ENCODE measurements at places on chromosomes 7 and 10.
A peak's percentile ranks its signal among the peaks of the same experiment; 100 is the strongest.

DNA sequence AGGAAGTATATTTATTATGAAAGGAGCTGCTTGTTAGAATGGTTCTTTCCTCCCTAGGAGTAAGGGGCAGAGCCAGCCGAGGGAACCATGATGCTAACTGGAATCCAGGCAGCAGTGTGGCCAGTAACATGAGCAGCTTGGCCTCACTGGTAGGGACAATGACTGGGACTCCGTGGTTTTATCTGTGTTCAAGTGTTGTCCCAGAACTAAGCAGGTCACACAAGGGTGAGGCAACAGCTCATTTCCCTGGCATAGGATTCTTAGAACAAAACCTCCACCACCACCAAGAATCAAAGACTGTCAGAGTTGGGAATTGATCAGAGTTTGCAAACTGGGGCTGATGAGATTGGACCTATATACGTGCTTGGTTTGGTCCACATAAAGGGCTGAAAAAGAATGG is 138.9 kb upstream of the COBL start:
- DNase-seq, result no peak

GRCh38 chr10:92847202-92847864 is 987 bp upstream of the EXOC6 start:
- DNase-seq, result peak; percentile 38

DNA sequence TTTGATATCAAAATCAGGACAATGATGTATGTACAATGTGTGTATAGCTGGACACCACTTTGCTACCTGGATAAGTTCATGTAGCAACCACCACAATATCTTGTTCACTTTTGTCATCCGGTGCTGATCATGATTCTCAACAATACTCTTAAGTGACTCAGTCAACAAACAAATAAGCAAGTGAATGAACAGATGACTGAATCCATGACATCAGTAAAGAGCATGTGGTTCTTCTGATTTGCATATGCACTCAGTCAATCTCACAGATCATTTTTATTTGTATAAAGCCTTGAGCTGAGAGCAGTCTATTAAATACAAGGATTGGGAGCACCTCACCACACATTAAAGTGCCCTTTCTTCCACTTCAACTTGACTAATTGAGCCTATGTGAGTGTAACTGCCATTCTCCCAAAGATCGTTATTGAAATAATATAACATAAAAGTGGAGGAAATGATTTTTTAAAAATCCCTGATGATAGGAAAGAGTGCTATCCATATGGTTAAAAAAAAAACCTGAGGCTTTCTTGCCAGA is 69.5 kb downstream of the NPSR1 start:
- no peak for DNase-seq

DNA sequence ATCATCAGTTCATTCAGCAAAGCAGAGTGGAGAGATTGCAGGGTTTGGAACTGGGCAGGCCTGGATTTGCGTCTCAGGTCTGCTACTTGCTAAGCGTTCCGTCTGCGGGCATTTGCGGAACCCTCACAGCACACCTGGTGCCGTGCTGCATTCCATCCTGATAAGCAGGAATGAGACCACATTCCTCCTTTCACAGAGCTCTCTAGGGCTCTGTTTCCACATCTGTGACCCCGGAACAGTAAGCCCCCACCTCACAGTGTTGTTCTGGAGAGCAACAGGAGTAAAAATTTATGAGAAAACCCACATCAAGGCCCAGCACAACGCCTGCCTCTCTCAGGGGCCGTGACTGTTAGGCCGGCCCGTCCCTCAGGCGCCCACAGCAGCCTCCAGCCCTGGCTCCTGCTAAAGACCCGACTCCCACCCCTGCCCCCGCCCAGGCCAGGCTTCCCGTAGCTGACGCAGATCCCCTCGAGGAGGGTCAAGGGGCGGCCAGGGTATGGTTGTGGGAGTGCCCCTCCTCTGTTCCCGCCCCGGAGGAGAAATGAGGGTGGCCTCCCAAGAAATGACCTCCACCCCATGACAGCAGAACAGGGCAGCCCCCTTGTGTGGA is 128.9 kb downstream of the RGS10 start:
- DNase-seq, result no peak

DNA sequence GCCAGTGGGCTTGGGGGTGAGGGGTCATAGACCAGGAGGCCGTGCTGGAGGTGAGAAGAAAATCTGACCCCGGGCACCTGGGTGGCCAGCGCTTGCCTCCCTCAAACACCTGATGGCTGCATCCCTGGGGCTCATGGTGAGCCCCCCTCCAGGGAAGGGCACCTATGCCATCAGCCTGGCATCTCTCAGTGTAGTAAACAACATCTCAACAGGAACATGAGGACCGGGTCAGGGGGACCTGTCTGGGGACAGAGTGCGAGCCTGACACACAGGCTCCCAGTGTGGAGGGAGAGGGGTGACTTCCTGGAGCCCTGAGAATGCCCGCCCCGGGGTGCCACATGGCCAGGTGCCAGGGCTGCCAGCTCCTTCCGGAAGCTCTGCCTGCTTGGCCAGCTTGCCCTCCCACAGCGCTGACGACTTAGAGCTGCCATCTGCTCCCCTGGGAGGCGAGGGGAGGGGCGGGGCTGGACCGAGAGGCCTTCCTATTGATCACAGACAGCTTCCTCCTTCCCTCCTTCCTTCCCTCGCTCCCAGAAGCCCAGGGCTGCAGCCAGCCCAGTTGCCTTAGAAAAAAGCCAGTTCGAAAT is 12.3 kb downstream of the STX1A start:
- DNase-seq, result no peak

GRCh38 chr7:29921404-29922010 is 68.1 kb downstream of the SCRN1 start:
- DNase-seq, result peak; percentile 78

DNA sequence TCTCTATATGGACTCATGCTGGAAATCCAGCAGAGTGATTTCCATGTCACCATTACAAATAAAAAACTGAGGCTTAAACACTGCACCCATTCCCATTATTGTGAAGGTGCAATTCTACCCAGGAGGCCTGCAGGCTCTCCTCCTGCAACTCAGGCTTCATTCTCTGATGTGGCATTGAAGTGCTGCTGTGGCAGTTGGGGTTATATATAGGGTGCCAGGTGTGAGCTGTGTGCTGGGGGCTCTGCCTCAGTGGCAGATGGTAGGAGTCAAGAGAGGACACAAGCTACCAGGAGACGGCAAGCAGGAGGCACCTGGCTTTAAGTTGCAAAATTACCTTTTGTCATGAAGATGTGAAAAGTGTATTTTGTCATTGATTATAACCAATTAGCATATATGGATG is 21.3 kb downstream of the ZNF107 start:
- DNase-seq, result no peak

GRCh38 chr7:26112203-26112740 is 39.7 kb upstream of the NFE2L3 start:
- DNase-seq, result no peak

GRCh38 chr7:135200821-135201331 is 10.4 kb downstream of the WDR91 start:
- no peak for DNase-seq

DNA sequence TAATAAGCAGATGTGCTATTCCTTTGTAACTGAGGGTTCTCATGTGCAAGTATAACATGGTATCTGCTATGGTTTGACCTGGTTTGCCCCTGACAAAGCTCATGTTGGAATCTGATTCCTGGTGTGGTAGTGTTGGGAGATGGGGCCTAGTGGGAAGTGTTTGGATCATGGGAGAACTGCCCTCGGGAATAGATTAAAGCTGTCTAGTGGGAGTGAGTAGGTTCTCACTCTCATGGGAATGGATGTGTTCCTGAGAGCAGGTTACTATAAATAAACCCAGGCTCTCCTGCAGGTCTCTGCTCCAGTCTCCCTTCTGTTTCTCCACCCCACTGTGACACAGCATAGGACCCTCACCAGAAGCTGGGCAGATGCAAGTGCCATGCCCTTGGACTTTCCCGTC is 97.7 kb downstream of the ATE1 start:
- DNase-seq, result no peak

- DNase-seq, result no peak
These were observed 16.7 kb upstream of the C10orf90 start for GRCh38 chr10:126687121-126687606.

GRCh38 chr10:99945263-99945662 is 64.5 kb downstream of the DNMBP start:
- peak; percentile 71 for DNase-seq

- no peak for DNase-seq
These were observed 129.0 kb downstream of the ABCA13 start for GRCh38 chr7:48300301-48300700.

DNA sequence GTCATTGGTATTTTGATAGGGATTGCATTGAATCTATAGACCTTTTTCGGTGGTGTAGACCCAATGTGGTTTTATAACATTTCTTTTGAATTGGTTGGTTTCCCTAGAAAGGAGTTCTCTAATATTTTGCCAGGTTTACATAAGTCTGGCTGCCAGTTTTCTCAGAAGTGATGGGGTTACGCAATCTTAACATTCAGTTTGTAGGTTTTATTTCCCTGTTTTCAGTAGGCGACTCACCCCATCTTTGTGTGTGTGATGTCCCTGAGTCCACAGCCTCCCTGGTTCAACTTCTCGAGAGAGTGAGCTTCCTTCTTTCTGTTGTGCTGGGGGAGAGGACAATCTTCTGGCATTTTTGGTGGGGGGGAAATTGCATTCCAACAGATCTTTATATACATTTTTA is 9.6 kb upstream of the KIF5B start:
- peak; percentile 51 for DNase-seq

DNA sequence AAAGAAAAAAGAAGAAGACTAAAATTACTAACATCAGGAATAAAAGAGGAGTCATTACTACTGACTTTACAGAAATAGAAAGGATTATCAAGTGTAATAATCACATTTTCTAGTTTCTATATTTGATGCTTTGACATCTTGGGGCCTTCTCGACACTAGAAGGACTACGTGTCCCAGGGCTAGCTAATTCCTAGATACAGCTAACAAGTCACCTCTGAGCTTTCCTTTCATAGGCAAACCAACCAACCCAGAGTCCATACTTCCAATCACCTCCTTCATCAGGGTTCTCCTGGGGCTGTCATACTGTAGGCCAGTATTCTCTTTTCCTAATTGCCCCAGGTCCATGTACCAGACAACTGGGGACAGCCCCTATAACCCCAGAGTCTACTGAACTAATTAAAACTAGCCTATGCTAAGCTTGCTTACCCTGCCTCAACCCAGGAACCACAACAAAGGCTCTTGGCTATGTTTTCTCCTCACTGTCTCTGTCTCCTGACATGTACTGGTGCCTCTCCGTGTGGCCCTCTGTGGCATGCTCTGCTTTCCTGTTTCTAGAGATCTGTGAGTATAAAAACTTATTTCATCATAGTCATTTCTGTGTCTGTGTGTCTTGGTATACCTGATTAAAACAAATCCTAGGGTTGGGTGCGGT is 6.7 kb upstream of the PARP12 start:
- DNase-seq, result no peak

DNA sequence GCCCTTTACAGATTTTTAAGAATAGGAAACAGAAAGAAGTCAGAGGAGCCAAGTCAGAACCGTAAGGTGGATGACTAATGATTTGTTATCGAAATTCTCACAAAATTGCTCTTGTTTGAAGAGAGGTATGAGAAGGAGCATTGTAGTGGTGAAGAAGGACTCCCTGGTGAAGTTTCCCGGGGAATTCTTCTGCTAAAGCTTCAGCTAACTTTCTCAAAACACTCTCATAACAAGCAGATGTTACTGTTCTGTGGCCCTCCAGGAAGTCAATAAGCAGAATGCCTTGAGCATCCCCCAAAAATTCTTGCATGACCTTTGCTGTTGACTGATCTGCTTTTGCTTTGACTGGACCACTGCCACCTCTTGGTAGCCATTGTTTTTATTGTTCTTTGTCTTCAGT is 152.9 kb downstream of the HGF start:
- peak; percentile 76 for DNase-seq
